ENCODE measurements at places on chromosomes 1 and 21.

- no peak for DNase-seq
Measured at GRCh38 chr1:78712467-78713051, 62.9 kb downstream of the IFI44 start.

DNA sequence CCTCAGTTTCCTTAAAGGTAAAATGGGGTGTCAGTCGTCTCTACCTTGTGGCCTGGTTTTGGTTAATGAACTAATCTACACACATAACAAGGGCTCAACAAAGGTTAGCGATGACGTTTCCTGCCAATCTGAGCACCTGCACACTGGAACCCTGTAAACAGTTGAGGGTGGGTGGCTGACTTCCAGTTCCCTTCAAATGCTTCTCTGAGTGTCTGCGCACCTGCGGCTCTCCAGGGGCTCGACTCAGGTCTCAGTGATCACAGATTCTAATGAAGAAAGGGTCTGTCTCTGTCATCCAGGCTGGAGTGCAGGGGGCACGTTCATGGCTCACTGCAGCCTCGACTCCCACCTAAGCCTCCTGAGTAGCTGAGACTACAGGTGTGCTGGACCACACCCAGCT is 3.3 kb upstream of the AGPAT3 start:
- DNase-seq = no peak

DNA sequence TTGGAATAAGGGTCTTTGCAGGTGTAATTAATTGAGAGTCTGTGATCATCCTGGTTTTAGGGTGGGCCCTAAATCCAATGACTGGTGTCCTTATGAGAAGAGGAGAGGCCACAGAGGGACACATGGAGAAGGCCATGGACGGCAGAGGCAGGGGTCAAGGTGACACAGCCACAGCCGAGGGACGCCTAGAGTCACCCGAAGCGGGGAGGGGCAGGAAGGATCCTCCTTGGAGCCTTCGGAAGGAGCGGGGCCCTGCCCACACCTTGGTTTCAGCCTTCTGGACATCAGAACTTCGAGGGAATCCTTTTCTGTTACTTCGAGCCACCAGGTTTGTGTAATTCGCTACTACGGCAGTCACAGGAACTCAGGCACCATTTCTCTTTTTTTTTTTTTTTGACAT is 31.1 kb downstream of the RRP1 start:
- no peak for DNase-seq

DNA sequence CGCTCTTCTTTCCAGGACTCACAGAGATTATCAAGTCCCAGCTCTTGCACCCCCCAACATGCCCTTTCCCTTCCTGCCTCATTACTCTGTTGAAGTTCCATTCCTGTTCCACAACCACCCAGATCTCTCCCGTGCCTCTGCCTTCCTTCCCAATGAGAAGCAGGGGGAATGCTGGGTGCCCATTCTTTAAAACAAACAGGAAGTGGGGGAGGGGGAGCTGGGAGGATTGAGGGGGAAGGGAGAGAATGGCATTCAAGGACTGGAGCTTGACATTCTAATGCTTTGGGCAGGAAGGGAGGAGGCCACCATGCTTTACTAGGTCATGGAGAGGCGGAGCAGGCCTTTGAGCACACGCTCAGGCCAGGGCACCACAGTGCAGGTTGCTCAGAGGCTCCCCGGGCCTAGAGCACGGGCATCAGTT is 150.3 kb upstream of the IRF2BP2 start:
- no peak for DNase-seq

- DNase-seq = no peak
Measured at GRCh38 chr1:245016700-245017099, 138.1 kb upstream of the KIF26B start.

- DNase-seq = no peak
Measured at GRCh38 chr1:211336775-211337174, 10.1 kb downstream of the TRAF5 start.
